ENCODE measurements at places on chromosomes 3 and 15.

- DNase-seq: no peak
These were observed 4.3 kb downstream of the ZNF860 start for GRCh38 chr3:31985831-31986230.

GRCh38 chr15:98953000-98953787, 54.4 kb downstream of the PGPEP1L start:
- DNase-seq: no peak

GRCh38 chr3:128864351-128864811, 15.0 kb upstream of the ACAD9 start:
- no peak for DNase-seq

- no peak for DNase-seq
These were observed 30.6 kb downstream of the CHDH start for GRCh38 chr3:53815651-53816050.

- DNase-seq: no peak
These were observed 37.6 kb upstream of the TP63 start for GRCh38 chr3:189593581-189593980.

DNA sequence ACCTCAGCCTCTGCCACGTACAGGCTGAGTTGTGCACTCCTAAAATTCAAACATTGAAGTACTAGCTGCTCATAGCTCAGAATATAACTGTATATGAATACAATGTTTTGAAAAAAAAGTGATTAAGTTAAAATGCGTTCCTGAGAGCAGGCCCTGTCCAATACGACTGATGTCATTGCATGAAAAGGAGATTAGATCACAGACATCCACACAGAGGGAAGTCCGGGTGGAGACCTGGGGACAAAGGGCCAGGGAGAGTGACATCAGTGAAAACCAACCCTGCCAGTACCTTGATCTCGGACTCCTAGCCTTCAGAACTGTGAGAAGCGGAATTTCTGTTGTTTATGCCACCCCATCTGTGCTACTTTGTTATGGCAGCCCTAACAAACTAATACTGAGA, 311.4 kb upstream of the NR2F2 start:
- no peak for DNase-seq

GRCh38 chr3:123716411-123716810, 131.6 kb upstream of the HACD2 start:
- no peak for DNase-seq

DNA sequence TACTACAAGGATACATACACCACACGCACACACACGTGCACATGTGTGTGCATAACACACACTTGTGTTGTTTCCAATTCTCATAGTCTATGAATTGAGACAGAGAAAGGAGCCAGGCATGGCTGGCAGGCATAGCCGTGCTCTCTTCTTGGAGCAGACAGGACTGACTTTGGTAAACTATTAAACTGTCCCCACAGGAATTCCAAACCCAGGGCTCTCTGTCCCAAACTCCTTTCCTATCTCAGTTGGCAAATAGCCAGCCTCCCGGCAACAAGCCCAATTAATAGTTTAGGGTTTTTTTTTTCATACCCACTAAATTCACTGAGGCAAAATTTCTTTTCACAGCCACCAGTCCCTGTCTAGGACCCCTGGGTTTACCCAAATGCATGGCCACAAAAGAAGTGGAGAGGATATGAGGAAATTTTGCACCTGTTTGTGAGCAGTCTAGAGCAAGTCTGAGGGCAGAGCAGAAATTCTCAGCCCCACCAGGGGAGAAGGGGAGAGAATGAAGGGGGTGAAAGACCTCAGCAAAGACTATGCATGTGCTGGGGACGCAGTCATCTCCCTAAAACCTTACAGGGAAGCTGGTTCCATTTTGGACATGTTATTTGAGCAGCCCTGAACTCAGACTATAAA, 17.8 kb downstream of the GALNT15 start:
- no peak for DNase-seq

DNA sequence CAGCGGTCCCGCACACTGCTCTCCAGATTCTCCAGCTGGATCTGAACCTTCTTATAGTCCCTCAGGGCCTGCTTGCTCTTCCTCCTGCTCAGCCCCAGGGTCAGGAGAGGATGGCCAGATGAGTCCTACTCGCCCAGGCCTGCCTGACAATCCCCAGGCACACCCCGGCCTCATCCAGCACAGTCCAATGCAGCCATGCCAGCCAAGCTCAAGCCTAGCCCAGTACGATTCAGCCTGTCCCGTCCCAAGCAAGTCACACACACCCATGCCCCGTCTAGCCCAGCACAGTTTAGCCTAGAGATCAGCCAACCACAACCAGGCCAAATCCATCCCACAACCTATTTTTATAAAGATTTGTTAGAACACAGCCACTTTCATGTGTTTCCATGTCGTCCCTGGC, 16.8 kb downstream of the PLXNB1 start:
- no peak for DNase-seq

GRCh38 chr15:74263466-74263865, 27.3 kb downstream of the CCDC33 start:
- DNase-seq: no peak

- DNase-seq: no peak
These were observed 1.7 kb upstream of the HGD start for GRCh38 chr3:120683671-120684301.

DNA sequence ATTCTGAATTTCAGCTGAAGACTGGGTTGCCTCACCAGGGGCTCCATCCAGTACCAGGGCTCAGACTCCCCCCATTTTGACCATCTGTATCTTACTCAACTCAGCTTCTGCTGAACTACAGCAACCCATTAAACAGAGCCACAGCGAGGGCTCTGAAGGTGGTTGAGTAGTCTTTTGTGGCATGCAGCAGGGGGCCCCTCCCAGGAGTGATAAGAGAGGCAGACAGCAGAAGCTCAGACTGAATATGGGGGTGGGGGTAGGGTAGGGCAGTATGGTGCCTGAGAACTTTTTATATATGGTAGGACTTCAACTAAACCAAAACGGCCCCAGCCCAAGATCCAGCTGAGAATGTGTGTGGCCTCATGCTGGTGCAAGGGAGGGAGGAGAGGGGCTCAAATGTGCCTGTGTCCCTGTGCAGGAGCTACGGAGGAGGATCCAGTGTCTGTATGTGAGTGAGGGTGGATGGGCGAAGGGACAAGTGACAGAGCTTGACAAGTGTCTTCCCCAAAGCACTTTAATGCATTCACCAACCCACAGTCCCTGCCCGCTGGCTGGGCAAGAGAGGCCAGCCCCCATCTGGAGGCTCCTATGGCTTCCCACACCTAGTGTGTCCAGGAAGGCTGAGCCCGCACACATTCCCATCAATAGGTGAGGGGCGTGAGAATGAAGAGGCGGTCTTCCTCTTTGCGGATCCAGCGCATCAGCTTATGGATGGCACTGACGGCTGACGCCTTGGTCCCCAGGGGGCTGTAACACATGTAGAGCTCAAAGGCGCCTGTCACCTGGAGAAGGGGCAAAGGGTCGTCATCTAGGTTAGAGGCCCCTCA, 4.9 kb upstream of the MST1R start:
- no peak for DNase-seq

DNA sequence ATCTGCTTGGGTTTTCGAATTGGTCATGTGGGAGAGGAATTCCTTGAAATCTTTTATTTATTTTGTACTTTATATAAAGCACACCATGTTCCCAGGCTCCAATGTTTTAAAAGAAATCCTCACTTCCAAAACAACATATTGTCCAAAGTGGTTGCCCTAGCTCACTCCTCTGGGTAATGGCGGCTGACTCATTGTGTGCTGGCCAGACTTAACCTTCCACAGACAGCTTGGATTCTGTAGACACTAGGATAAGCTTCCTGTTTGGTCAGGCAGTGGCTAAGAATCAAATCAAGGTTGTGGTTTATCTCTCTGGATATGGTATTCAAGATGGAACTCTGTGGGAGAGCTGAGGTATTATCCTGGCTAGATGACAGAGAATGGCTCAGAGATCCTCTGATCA, 55.8 kb upstream of the FAM98B start:
- DNase-seq: peak; percentile 95

DNA sequence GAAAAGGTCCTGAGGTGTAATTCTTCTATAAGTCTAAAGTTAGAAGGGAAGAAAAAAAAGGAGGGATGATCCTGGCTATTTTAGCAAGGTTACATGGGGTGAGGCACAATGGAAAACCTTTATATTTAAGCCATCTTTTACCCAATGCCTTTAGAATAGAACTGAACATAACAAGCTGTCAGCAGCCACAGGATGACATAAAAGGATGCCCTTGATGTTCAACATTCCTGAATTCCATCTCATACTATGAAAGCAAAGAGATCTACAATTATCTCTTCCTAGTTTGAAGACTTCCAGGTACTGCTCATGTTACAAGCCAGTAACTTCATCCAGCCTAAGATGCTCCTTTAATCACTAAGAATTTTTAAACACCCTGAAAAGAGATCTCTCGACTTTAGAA, 26.9 kb downstream of the NEK10 start:
- no peak for DNase-seq

All from fibroblast of skin of left quadriceps (primary cell).